ENCODE measurements at places on chromosomes 12 and 14. TPM values are rescaled to one million over a fixed set of nuclear protein-coding genes. Genes with fewer than 3 reads are reported as not detected.
A peak's percentile ranks its signal among the peaks of the same experiment; 100 is the strongest.

GRCh38 chr14:34655959-34656358 lies 26.0 kb upstream of the SNX6 start:
- no peaks in the 10 kb centered on the region for H3K36me3 ChIP-seq
- no peaks in the 10 kb centered on the region for H3K4me1 ChIP-seq
- no peaks in the 10 kb centered on the region for H3K27me3 ChIP-seq
- no peak overlapping the region for H3K4me3 ChIP-seq

DNA sequence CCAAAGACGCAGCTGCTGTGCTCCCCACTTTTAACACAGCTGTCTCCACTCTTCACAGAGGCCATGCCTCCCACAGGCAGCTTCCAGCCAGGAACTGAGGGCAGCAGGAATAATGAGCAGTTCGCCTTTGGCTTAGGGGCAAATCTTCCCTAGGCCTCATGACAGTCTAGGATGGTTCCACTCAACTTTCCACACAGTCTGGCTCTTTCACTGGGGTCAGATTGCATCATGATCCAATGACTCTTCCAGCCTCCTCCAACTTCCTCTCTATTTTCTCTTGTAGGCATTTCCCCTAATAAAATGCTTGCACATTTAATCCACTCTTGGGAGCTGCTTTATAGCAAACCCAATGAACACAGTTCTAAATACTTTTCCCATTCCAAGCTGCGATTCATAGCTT lies 271.6 kb upstream of the ATP2B1 start:
- no peak overlapping the region for H3K27ac ChIP-seq
- no peaks in the 10 kb centered on the region for H3K36me3 ChIP-seq
- no peak for DNase-seq
- no peak overlapping the region for H3K4me3 ChIP-seq

- H3K4me1 ChIP-seq: no peaks in the 10 kb centered on the region
- H3K27me3 ChIP-seq: no peaks in the 10 kb centered on the region
- H3K27ac ChIP-seq: no peak overlapping the region
- peaks cover 16% of the 10 kb centered on the region for H3K36me3 ChIP-seq
These were observed 21.2 kb downstream of the BCL7A start for GRCh38 chr12:122042910-122043309.

DNA sequence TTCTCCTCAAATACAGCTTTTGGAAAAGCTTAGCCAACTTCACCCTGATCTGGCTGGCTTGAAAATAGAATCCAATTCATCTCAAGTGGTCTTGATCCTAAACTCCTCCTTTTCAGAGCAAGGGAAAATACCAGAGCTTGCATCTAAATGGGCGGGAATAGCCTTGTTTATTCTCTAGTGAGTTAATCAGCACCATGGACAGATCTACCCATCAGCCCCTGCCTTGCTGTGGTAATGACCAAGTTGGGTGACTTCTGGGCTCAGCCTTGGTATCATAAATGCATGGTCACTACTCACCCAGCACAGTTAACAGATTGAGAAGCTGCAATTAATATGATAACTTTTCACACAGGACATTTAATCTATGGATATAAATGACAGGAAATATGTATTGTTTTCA lies 196.6 kb downstream of the GLT1D1 start:
- no peaks in the 10 kb centered on the region for H3K4me1 ChIP-seq
- no peaks in the 10 kb centered on the region for H3K36me3 ChIP-seq
- H3K4me3 ChIP-seq: no peak overlapping the region
- H3K27ac ChIP-seq: no peak overlapping the region
- no peak for DNase-seq

The TAS2R14 gene
- 1.2 TPM for total RNA-seq

DNA sequence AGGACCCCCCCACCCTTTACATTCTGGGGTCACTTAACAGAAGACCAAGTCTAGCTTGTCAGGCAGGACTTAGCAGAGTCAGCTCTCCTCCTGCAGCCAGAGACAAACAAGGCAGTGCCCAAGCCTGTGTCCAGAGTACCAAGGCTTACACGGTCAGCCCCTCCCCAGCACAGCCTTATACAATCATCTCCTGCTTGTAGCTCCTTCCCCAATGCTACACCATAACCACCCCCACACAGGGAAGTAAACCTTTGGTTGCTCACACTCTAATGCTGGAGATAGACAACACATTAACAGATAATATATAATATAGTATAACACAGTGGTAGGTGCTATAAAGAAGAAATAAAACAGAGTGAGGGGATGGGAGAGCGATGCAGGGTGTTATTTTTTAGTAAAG lies 175.4 kb upstream of the PWP1 start:
- H3K36me3 ChIP-seq: no peaks in the 10 kb centered on the region
- peaks cover 4% of the 10 kb centered on the region for H3K4me1 ChIP-seq
- no peaks in the 10 kb centered on the region for H3K27me3 ChIP-seq
- H3K27ac ChIP-seq: no peak overlapping the region

DNA sequence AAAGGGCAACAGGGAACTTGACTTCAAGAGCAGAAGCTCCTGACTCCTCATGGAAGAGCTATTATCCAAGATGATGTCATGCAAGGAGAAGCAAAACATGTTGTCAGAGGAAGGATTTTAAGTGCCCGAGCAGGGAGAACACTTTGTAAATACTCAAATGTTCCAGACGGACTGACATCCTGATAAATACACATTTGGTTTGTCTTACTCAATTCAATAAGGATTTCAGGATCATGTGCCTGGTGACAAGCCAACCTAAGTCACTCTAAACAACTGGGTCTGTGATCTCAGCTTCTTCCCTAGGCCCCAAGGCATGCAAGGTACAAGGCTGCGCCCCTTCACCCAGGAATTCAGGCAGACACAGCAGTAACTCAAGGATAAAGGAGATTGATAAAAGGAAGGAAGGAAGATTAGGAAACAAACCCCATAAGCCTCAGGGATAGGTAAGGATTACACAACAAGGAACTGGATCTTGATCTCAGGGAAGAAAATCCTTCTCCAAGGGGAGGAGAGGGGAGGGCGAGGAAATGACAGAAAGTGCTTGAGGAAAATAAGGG lies 26.8 kb upstream of the CEBPE start:
- H3K27ac ChIP-seq: peak overlapping the region; percentile 51
- H3K27me3 ChIP-seq: no peaks in the 10 kb centered on the region
- no peak overlapping the region for H3K4me3 ChIP-seq
- H3K4me1 ChIP-seq: peaks cover 16% of the 10 kb centered on the region

- DNase-seq: no peak
- H3K27ac ChIP-seq: no peak overlapping the region
- no peaks in the 10 kb centered on the region for H3K27me3 ChIP-seq
- no peaks in the 10 kb centered on the region for H3K4me1 ChIP-seq
- no peaks in the 10 kb centered on the region for H3K36me3 ChIP-seq
These were observed 38.8 kb downstream of the MAP3K9 start for GRCh38 chr14:70770490-70770889.

DNA sequence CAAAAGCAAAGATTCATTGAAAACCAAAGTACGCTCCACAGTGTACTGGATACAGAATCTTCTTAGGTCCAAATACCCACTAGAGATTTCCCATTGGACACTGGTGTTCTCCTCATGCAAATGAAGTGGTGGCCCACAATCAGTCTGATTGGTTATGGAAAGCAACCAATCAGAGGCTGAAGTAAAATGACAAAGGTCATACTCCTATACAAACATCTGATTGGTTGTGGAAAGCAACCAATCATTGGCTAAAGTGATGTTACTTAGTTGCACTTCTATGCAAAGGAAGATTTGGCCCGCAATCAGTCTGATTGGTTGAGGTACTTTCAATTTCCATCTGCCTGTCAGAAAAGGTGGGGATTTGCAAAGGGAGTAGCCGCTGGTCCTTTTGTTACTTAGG lies 1.3 kb upstream of the WASHC3 start:
- peaks cover 16% of the 10 kb centered on the region for H3K36me3 ChIP-seq
- no peaks in the 10 kb centered on the region for H3K27me3 ChIP-seq
- H3K4me3 ChIP-seq: no peak overlapping the region
- no peak for DNase-seq
- no peak overlapping the region for H3K27ac ChIP-seq

The NRXN3 gene
- 0.30 TPM for total RNA-seq

- peak overlapping the region; percentile 25 for H3K4me3 ChIP-seq
- H3K4me1 ChIP-seq: peaks cover 80% of the 10 kb centered on the region
- peak overlapping the region; percentile 95 for H3K27ac ChIP-seq
- DNase-seq: no peak
- H3K27me3 ChIP-seq: no peaks in the 10 kb centered on the region
These were observed 130.2 kb downstream of the GCH1 start for GRCh38 chr14:54772451-54772881.

DNA sequence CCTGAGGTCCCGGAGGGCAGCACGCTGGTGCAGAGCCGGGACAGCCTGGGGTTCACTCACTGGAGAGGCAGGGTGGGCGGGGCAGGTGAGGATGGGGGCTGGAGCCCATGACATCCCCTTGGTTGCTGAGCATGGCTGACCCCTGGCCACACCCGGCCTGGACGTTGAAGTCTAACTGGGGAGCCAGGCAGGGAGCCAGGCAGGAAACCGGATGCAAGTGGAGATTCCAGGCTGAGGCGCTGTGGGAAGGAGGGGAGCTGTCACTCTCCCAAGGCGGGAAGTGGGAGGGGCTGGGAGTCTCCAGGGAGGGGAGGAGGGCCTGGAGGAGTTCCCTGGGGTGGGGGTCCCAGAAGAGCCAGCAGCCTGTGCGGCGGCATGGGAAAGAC lies 7.7 kb upstream of the INF2 start:
- DNase-seq: peak; percentile 92
- no peak overlapping the region for H3K4me3 ChIP-seq
- H3K27ac ChIP-seq: peak overlapping the region; percentile 87
- H3K4me1 ChIP-seq: peaks cover 66% of the 10 kb centered on the region
- no peaks in the 10 kb centered on the region for H3K27me3 ChIP-seq

DNA sequence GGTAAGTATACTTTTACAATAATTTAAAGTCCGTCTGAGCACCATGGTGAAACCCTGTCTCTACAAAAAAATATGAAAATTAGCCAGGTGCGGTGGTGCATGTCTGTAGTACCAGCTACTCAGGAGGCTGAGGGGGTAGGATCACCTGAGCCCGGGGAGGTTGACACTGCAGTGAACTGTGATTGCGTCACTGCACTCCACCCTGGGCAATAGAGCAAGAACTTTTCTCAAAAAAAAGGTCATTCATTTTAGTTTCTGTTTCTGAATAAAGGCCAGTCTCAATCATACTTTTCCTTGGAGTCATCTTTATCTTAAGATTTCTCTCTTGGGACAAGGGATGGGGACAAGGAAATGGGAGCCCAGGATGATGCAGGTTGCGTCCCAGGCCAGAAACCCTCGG lies 12.9 kb downstream of the ANKRD13A start:
- H3K36me3 ChIP-seq: peaks cover 14% of the 10 kb centered on the region
- no peak overlapping the region for H3K4me3 ChIP-seq
- DNase-seq: no peak
- H3K4me1 ChIP-seq: no peaks in the 10 kb centered on the region
- H3K27me3 ChIP-seq: no peaks in the 10 kb centered on the region

DNA sequence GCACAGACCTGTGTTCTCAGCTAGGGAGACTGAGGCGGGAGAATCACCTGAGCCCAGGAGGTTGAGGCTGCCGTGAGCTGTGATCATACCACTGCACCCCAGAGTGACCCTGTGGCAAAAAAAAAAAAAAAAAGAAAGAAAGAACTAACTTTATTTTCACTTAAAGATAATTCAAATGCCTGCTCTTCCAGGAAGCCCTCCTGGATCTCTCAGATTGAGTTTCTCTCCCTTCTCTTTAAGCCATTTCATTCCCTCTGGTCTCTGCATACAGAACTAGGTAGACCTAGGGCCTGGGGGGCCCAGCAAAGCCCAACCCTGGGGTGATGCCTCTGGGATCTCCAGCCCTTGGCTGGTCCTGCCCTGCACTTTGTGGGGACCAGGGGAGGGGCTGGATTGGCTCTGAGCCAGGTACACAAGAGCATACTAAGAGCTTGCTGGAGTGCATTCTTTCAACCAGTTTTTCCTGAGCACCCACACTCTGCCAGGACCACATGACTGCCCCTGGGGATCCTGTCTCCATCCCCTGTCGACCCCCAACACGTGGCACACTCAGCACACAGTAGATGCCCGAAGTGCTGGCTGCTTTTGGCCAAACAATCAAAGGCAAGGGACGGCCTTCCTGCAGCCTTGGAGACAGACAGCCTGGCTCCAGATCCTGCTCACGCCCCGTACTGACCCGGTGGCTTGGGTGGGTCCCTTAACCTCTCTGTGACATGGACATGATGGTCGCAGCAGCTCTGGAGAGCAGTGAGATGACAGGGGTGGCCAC lies 52.7 kb downstream of the CYP46A1 start:
- no peak overlapping the region for H3K4me3 ChIP-seq
- H3K4me1 ChIP-seq: peaks cover 54% of the 10 kb centered on the region
- H3K27ac ChIP-seq: peak overlapping the region; percentile 92
- H3K27me3 ChIP-seq: no peaks in the 10 kb centered on the region
- DNase-seq: peak; percentile 81

GRCh38 chr14:58465421-58465820 lies 37.9 kb downstream of the KIAA0586 start:
- no peaks in the 10 kb centered on the region for H3K36me3 ChIP-seq
- DNase-seq: no peak
- H3K27me3 ChIP-seq: no peaks in the 10 kb centered on the region
- H3K27ac ChIP-seq: no peak overlapping the region
- H3K4me3 ChIP-seq: no peak overlapping the region

The UNC79 gene
- 0.58 TPM for total RNA-seq

- peak overlapping the region; percentile 50 for H3K4me3 ChIP-seq
- no peaks in the 10 kb centered on the region for H3K27me3 ChIP-seq
- DNase-seq: peak; percentile 51
- peaks cover 14% of the 10 kb centered on the region for H3K4me1 ChIP-seq
- H3K27ac ChIP-seq: peak overlapping the region; percentile 74
These were observed 89.0 kb downstream of the AKAP6 start for GRCh38 chr14:32417956-32418552.

- H3K36me3 ChIP-seq: no peaks in the 10 kb centered on the region
- peak overlapping the region; percentile 70 for H3K4me3 ChIP-seq
- no peaks in the 10 kb centered on the region for H3K27me3 ChIP-seq
These were observed 1.9 kb downstream of the BCL7A start for GRCh38 chr12:122023339-122024131.

DNA sequence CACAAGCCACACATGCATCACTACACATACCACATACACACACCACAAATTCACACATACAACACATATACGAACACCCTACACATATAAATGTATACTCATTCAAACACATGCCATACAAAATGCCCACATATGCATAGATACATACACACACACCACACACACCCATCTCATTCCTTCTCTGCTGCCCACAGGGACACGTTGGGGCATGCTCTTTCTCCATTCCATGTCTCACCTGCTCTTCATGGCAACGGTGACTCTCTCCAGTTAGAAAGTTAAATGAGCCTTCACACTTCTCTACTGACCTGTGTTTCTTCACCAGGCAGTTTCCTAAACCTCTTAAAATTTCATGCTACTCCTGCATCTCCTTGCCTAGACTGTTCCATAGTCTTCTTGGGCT lies 1194.8 kb downstream of the BCL11B start:
- H3K27me3 ChIP-seq: no peaks in the 10 kb centered on the region
- H3K27ac ChIP-seq: no peak overlapping the region
- DNase-seq: no peak
- no peaks in the 10 kb centered on the region for H3K4me1 ChIP-seq
- H3K36me3 ChIP-seq: no peaks in the 10 kb centered on the region

DNA sequence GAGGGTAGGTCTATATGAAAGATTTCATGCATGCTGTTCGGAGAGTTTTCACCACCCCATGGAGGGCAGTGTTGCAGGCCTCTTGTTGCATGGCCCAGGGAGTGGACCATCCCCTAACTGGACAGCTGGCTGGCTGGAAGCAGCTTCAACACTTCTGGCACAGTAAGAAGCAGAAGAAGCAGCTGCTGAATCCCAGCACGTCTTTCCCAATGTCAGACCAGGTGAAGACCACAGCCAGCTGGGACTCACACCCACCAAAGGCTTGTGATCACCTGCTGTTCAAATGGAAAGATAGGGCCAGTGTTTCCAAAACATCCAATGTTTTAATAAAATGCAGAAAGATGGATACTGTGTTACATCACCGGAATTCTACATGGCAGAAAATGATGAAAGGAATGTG lies 1423.6 kb downstream of the AACS start:
- H3K36me3 ChIP-seq: no peaks in the 10 kb centered on the region
- no peak overlapping the region for H3K4me3 ChIP-seq
- H3K4me1 ChIP-seq: no peaks in the 10 kb centered on the region

The PTPN11 gene
- total RNA-seq: 197 TPM

The HOXC12 gene
- total RNA-seq: not detected

The SLC5A8 gene
- not detected for total RNA-seq

Data from heart left ventricle (tissue), 16 donors.